A549 treated with CpdA at 1 μM for 4 hours (cell line): ENCODE measurements at places on chromosomes 6 and 20. TPM values are rescaled to one million over a fixed set of nuclear protein-coding genes. Genes with fewer than 3 reads are reported as not detected.

NANP gene
- 7.5 to 9.0 TPM (median 7.9 TPM) in 5 replicates for total RNA-seq

SLC13A3 gene
- 0.05 to 0.09 TPM in 2 of 5 replicates, not detected in the others for total RNA-seq

NPEPL1 gene
- total RNA-seq: 29.9 to 36.6 TPM (median 30.7 TPM) in 5 replicates

FBXO5 gene
- 18.4 to 22.9 TPM (median 20.9 TPM) in 5 replicates for total RNA-seq

CEP162 gene
- total RNA-seq: 1.6 to 2.4 TPM (median 1.6 TPM) in 5 replicates

TFAP2D gene
- not detected in 5 replicates for total RNA-seq

HDGFL1 gene
- not detected in 5 replicates for total RNA-seq

LBP gene
- total RNA-seq: 0.72 to 1.5 TPM (median 0.99 TPM) in 5 replicates

NFATC2 gene
- total RNA-seq: 6.4 to 8.7 TPM (median 7.7 TPM) in 5 replicates

TLDC2 gene
- total RNA-seq: not detected in 5 replicates

TCEA2 gene
- total RNA-seq: 32.0 to 50.8 TPM (median 45.4 TPM) in 5 replicates

OPRL1 gene
- 0.44 to 0.76 TPM (median 0.57 TPM) in 5 replicates for total RNA-seq

LAMA4 gene
- total RNA-seq: 0.88 to 2.5 TPM (median 1.7 TPM) in 5 replicates

HLA-G gene
- total RNA-seq: 0.03 TPM in 1 of 5 replicates, not detected in the others

KCNG1 gene
- 16.0 to 30.8 TPM (median 20.1 TPM) in 5 replicates for total RNA-seq

SIRPA gene
- total RNA-seq: 27.1 to 33.9 TPM (median 30.8 TPM) in 5 replicates

WFDC2 gene
- 0.11 TPM in 1 of 5 replicates, not detected in the others for total RNA-seq

C20orf202 gene
- total RNA-seq: 0.03 TPM in 1 of 5 replicates, not detected in the others
